ENCODE measurements at places on chromosomes 4 and X.

DNA sequence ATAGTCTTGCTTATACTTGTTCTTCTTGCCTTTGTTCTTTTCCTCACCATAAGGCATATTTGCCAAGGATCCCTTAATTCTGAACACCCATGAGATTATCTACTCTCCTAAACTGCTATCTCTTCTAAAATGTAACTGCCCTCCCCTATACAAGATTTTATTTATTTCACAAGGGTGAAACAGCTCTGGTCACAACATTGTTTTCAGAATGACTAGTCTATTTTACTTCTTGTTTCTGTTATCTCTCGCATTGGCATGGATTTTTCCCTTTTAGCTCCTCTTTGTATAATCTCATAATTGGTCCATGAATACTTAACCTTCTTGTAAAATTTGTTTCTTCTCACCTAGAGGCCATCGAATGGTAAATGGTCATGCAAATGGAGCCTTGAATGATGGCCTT is 17.2 kb upstream of the COL25A1 start:
- no peak for DNase-seq

- no peak for DNase-seq
Measured at GRCh38 chr4:117400039-117400835, 314.9 kb upstream of the TRAM1L1 start.

DNA sequence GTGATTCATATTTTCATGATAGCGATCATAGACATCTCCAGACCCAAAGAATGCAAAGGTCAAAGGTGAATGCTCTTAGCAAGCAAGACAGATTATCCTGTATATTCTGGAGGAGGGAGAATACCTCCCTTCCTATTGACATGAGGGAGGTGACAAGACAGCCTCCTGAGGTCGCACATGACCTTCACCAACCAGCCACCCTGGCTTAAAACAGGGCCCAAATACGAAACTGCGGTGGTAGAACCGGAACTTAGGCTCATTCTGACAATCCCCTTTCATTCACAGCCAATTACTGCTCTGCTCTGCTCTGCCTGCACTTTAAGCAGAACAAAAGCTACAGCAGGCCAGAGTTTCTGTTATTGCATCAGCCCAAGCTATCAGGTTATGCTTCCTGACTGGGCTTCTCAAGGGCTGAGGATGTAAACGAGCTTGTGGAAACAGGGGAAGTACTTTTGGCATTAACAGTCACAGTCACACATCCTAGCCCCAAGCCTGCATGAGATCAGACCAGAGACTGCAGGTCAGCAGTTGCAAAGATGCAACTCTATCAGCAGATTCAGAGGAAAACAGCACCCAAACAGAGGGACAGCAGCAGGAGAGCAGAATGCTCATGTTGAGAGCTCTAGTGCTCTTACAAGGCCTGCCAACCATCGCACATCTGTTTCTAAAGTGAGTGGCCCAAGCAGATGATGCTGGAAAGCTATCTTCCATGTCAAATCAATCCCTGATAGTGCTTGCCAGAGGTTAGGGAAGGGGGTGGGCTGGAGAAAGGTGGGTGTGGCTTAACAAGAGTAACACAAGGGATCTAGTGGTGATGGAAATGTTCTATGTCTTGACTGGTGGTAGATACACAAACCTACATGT is 51.3 kb upstream of the MAP3K15 start:
- DNase-seq = peak; percentile 91

DNA sequence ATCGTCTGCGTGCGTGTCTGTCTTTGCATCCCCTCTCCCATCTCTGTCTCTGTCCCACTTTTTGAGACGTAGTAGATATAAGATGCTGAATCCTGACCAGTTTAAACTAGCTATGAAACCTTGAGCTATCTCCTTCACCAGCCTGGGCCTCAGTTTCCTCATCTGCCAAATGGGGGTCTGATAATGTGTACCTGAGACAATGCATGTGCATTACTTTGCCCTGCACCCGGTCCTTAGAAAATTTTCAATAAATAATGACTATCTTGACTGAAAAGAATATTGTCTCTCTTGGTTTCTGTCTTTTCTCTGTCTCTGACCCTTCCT is 602 bp downstream of the KANTR start:
- no peak for DNase-seq

DNA sequence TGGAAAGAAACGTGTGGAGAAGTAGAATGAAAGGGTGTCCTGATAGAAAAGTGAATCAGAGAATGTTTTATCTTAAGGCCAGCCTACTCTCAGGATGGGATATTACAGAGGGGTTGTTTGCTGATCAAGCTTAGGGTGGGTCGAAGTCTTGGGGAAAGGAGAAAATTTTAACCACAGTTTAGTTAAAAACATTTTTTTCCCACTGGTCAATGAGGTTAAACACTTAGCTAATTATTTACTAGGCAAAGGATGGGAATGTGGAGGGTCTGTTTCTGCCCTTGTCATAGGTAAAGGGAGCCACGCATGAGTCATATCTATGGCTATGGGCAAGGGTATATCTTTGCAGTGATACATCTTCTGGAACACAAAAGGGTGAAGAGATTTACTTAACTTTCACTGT is 16.1 kb upstream of the SULT1E1 start:
- DNase-seq = no peak

- DNase-seq = no peak
Measured at GRCh38 chr4:163017135-163017534, 149.6 kb downstream of the NAF1 start.

DNA sequence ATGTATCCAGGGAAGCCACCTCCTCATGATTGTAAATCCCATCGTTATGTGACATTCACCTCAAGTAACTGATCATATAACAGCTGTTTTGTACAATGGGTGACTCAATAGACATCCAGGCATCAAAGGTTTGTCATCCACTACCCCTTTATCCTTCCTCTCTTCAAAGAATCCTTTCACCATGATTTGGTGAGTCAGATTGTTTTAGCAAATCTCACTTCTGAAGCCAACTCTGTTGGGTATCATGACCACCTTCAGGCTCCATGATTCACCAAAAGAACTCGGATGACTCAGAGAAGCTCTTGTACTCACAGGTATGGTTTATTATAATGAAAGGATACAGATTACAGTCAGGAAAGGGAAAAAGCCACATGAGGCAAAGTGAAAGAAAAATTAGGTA is 132.1 kb downstream of the PWWP3B start:
- no peak for DNase-seq

DNA sequence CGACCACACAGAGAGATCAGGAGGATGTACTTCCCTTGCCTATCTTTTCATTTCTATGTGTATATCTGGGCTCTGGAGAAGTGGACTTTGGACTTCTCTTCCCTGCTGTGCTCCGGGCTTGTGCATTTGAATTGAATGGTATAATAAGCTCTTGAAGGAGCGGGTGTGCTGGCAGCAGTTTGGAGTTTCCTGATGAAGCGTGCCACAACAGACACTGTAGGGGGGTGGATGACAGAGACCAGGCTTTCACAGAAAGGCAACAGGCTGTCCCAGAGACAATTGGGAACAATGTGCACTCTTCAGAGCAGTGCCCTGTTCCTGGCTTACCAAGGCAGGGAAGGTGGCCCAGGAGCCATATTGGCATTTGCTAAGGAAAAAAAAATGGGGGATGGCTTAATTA is 170.1 kb downstream of the FRMPD4 start:
- no peak for DNase-seq

DNA sequence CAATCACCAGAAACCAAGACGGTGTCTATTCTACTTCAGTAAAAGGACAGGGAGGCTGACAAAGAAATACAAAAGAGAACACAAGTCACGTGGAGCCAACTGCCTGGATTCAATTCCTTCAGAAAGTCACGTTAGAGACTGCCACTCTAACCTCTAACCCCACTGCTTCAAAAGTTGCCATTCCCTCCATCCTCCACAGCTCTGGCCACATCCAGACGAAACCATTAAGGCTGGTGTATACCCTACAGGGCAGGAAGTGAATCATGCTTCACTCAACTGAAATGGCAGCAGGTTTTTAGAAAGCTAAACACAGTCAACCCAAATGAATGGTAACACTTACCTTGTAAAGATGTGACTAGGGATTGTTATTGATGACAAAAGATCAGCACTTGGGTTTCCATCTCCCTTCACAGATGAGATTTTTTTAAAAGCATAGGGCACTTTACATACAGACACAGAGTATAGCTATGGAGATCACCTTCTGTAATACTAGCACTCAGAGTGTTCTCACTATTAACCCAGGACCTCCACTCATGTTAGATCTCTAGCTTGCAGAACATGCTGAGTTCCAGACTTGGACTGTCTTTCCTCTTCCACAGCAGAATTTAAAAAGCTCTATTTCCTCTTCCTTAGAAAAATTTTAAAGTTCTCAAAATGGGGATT is 37.4 kb downstream of the MAML3 start:
- DNase-seq = no peak

DNA sequence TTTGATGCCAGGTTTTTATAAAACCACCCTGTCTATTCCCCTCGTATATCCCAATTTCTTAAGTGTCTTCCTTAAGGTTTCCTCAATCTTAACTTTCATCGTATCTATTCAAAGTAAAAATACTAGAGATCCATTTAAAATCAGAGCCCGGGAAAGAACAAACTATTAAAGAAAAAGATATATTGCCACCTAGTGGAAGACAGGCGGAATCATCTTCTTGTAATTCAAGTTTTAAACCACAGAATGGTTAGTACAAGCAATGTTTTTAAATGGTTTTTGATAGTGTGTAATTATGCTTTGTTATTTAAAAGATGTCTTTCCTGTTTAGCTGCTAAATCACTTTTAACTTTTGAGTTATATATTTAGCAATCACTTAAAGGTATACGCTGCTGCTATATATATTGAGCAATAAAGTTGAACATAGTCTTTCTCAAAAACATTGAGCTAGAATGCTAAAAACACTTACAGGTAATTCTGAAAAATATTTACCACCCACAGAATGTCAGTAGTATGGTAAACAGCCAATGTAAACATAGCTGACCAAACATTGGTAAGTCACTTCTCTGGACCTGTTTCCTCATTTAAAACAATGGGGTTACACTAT is 18.2 kb downstream of the PRDM8 start:
- DNase-seq = peak; percentile 69

Measured in suppressor macrophage treated with lipopolysaccharide for 1 hour (primary cell).